K562 (cell line): ENCODE measurements at places on chromosomes 7 and 10.

GRCh38 chr10:58780476-58780875, 267.8 kb downstream of the BICC1 start:
- DNase-seq, result no peak

DNA sequence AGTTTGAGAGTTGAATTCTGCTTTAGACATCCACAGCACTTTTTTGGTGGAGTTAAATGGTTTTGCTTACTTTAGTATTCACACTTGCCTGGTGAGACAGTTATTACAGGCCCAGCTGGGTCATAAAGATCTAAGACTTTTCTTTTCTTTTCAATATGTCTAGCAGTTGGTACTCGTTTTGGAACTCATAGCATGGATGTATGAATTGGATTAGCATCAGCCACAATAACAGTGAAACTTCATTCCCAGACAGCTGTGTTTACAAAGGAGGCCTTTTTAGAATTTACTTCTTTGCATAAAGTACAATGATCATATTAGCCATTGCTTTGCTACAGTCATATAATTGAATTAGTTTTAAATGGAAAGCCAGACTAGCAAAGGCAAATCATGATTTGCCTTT, 168.4 kb upstream of the DKK1 start:
- no peak for DNase-seq

GRCh38 chr7:89311886-89312285, 516.3 kb upstream of the TEX47 start:
- no peak for DNase-seq

- no peak for DNase-seq
Measured at GRCh38 chr7:117871401-117871777, 1.9 kb downstream of the CTTNBP2 start.

- DNase-seq, result no peak
Measured at GRCh38 chr10:96576277-96576980, 10.4 kb downstream of the TM9SF3 start.

DNA sequence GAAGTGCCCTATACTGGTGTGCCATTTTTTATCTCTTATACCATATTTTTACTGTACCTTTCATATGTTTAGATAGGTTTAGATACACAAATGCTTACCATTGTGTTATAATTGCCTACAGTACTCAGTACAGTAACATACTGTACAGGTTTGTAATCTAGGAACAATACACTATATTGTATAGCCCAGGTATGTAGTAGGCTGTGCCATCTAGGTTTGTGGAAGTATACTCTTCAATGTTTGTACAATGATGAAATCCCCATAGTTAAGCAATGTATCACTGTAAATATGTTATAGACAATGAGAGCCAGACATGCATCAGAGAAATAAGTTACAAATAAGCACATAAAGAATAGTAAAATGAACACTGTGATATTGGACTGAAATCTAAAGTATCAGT, 109.1 kb downstream of the IQUB start:
- no peak for DNase-seq

GRCh38 chr10:639001-639750, 50.3 kb downstream of the DIP2C start:
- no peak for DNase-seq

- DNase-seq, result no peak
Measured at GRCh38 chr10:14737808-14738545, 36.7 kb downstream of the FAM107B start.

DNA sequence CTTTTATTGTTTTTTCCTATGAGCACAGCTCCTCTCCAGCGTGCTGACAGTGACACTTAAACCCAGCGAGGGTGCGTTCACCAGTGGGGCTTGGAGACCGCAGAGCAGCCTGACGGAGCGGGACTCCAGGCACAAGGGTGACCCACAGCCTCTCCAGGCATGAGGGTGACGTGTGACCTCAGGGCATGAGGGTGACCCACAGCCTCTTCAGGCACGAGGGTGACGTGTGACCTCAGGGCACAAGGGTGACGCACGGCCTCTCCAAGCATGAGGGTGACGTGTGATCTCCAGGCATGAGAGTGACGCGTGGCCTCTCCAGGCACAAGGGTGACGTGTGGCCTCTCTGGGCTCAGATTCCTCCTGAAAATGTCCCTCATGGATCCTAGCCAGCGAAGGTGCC, 164.3 kb upstream of the TCERG1L start:
- no peak for DNase-seq

DNA sequence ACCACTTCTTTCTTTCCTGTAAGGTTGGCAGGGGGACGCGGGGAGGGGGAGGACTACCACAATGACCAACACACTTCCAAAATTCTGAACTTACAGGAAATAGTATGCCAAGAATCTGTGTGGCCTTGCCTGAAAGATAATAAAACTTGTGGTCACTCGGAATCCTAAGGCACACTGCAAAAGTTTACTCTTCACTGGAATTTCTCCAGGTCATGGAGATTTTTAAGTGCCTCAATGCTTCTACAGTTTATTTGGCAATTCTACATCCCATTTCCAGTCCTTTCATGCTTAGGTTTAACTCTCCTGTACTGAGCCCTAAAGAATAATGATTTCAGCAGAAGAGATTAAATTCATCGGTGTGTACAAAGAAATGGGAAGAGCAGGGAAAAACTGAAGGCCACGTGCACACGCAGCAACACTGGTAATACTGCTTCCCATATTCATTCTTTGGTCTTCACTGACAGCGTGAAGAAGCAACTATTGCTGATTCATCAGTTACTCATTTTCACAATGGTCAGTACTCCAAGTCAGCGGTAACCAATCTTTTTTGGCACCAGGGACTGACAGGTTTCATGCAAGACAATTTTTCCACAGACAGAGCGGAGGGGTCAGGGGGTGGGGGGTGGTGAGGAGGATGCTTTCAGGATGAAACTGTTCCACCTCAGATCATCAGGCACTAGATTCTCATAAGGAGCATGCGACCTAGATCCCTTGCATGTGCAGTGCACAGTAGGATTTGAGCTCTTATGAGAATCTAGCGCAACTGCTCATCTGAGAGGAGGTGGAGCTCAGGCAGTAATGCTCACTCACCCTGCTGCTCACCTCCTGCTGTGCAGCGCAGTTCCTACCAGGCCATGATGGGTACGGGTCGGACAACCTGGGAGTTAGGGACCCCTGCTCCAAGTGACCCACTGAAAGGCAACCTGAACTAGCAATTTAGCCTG, 9.8 kb downstream of the LARP4B start:
- peak; percentile 42 for DNase-seq

GRCh38 chr7:158272509-158273137, 315.0 kb downstream of the PTPRN2 start:
- no peak for DNase-seq

DNA sequence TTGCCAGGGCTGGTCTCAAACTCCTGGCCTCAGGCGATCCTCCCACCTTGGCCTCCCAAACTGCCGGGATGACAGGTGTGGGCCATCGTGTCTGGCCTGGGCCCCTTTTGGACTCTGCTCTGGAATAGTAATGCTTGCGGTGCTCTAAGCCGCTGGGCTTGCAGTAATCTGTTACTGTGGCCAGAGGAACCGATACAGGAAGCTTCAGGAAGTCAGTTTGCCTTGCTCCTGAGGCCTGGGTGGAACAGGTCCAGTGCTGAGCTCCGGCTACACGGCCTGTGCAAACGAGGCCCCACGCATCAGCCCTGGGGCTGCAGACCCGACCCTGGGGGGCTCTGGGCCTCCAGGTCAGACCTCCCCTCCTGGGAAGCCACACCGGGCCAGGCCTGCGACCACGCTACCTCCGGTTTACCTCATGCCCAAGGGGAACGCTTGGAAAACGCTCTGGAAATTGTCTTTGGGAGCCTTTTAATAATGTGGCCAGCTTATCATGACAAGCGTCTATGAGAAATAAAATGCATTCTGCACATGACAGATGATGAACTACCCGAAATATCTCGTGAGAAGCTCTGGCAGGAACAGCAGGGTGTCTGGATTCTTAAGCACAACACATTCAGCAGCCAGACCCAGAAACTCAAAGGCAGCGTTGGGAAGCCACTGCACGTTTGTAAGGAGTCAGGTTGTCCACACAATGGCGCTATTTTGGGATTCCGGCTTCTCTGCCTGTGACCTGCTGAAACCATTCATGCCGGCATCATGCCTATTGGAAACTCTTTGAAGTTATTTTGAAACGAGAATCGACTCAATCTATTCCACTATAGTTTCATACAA, 10.1 kb upstream of the ADAP1 start:
- DNase-seq, result no peak

- DNase-seq, result no peak
Measured at GRCh38 chr7:66748791-66749190, 8.3 kb downstream of the RABGEF1 start.
